AG04449 (cell line): ENCODE measurements at places on chromosomes 13 and 19.
A peak's percentile ranks its signal among the peaks of the same experiment; 100 is the strongest.

DNA sequence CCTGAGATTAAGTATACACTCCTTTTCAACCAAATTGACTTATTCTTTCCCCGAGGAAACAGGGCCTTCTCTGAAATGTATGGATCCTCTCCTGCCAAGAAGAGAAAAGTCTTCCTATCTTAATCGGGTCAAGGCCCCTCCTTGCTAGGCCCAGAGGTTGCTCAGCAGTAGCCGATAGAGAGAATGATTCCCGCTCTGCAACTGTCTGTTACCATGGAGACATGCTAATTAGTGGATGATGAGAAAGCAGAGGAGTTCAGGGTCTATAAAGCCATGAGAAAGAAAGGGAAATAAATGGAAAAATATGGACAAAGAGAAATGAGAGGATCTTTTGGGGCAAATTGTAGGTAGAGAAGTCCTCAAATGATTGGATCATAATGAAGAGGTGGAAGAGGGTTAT lies 103.5 kb downstream of the POU4F1 start:
- DNase-seq = no peak

DNA sequence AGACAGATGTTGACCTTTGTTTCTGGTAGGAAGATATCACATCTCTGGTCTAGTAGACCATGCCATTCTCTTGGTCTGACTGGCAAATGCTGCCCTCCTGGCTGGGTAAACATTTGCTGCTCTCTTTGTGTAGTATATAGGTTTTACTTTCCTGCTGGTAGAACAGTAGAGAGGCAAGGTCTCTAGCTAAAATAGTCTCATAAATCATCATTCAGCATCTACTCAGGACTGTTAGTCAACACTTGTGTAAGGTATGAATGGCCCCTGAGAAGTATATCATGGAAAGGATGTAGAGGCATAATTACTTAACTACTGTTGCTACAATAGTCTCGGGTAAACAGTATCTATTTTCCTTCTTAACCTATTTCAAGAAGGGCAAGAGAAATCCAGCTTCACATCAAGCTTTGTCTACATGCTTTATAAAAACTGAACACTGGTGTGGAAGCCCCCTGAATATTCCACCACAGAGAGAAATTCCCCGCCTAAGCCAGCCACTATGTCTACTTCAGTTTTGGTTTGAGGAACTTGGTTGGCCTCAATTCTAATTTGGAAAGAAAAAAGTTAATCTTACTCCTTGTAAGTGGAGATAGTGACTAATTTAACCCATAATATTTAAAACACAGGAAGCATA lies 18.4 kb upstream of the MYCBP2 start:
- no peak for DNase-seq

GRCh38 chr13:57632276-57633140 lies 964 bp downstream of the PCDH17 start:
- DNase-seq = no peak

DNA sequence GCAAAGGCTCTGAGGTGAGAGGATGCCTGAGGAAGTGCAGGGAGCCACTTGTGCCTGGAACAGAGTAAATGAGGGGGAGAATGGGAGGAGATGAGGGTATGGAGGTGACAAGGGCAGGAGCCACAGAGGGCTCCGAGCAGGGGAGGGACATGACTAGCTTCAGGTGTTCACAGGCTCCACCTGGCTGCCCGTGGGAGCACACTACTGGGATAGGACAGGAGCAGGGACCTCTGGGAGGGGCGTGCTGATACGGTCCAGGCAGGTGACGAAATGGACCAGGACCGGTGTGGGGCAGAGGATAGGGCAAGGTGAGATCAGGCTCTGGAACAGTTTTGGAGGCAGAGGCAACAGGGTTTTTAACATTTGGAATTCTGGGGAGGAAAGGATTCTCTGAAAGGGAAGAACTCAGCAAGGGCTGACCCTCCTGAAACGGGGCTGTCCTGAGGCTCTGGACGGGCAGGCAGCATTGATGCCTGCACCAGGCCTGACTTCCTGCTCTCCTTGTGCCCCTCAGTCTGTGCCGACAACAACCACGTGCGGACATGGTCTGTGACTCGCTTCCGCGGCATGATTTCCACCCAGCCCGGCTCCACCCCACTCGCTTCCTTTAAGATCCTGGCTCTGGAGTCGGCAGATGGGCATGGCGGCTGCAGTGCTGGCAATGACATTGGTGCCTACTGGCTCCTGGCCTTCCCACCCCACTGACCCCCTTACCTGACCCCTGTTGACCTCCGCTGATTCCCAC lies 11.6 kb downstream of the SHKBP1 start:
- no peak for DNase-seq

- DNase-seq = peak; percentile 84
Observed at GRCh38 chr13:110685305-110686020, 20.5 kb downstream of the CARS2 start.

GRCh38 chr19:19209372-19209771 lies 2.4 kb upstream of the NCAN start:
- no peak for DNase-seq

DNA sequence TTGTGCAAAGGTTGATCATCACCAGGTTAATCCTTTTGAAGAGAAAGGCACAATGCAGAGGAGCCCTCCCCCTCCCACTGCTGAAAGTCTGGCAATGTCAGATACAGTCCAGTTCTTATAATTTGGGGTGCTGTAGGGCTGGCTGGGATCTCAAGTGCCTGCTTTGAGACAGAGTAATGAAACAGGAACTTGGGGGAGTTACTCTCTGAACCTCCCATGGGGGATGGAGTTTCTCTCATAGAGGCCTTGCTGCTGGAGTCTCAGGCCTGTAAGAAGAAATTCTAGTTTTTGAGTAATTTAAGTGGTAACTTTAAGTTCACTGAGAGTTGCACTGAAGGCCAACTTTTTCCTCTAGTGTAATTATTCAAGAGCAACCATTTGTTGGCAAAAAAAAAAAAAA lies 410.5 kb downstream of the KCNRG start:
- no peak for DNase-seq

GRCh38 chr19:16127080-16127479 lies 15.4 kb downstream of the RAB8A start:
- DNase-seq = no peak

- no peak for DNase-seq
Observed at GRCh38 chr13:32940601-32941000, 75.6 kb upstream of the KL start.

- no peak for DNase-seq
Observed at GRCh38 chr13:99265162-99265800, 7.1 kb upstream of the GPR18 start.

- peak; percentile 87 for DNase-seq
Observed at GRCh38 chr19:41363753-41364523, at the start of gene B9D2. Gene B9D2, minus strand, starts transcription at chr19:41364149. Its CDS starts 630 bp downstream, at chr19:41363519.

DNA sequence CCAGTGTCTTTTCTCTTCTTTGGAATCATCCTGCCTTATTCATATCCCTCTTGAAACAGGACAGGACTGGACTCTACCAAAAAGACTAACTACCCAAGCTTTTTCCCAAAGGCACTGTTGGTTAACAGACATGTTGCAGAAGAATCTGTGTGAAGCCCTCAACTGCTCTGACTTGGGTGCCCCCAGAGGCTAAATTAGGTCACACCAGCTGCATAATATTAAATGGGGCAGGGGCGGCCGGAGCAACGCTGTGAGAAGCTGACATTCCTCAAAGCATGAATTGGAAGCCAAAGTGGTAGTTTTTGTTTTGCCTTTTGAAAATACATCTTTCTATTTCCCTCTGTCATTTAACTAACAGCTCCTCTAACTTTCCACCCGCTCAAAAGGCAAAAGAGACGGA lies 185.9 kb downstream of the LHFPL6 start:
- no peak for DNase-seq

DNA sequence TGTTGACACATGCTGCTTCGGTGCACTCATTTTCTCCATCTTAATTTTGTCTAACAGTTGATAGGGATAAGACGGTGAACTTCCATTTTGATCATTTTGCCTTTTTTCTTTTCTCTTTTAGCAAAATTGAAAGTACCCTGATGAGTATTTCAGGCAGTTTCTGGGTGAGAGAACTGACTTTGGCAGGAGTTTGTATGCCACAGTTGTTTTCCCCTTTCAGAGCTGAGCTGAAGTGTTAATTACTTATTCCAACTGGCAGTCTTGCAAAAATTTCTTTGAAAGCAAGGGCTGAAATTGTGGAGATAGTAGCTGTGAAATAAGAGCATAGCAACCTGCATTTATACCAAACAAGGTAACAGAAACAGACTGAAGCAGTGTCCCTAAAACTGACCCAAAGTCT lies 180.2 kb downstream of the SLITRK5 start:
- no peak for DNase-seq

DNA sequence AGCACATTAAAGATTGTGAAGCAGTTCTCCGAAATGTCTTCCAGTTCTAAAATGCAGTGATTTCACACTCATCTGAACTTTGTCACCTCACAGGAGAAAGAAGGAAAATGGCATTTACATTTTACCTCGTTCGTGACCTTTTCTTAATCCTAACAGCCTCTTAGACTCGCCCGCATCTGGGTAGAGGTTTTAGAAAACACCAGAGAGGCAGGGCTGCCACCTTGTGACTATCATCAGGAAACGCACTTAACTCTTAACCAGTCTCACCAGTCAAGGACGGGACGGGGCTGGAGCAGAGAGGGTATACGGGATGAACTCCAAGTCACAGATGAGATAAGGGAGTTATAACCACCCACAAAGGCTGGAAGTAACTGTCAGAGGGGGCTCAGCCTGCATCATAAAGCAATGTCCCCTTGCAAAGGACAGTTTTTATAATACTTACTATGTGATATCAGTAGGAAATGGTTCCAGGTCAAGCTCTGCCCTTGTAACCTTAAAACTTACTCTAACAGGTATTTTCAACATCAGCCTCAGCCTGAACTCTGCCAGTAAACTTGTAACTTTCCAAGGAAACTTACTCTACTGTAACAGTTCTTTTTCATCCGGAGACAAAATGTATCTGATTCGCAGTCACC lies 8.6 kb upstream of the CEACAM6 start:
- peak; percentile 3 for DNase-seq

DNA sequence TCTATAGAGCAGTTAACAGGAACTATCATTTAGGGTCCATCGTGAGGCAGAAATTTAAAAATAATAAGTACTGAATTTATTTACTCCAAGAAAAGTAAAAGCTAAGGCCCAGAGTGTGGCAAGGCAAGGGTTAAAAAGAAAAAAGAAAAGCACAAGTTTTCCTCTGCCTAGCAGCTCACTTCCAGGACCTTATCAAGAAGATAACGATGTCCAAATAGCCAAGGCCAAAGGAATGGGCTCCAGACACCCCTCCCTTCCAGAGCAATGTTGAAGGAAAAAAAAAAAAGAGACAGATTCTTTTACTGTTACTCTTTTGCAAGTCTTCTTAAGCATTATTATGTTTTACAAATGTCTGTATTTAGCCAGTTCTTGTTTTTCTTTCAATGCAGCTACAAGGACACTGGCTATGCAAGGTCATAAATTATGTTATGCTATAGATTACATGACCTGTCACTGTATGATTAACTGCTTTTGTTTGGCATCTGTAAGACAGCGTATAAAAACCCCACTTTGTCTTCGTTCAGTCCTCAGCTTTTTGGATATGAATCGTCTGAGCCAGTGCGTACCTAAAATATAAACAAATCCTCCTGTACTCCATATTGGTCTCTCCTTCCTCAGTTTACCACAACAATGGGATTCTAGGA lies 2.9 kb upstream of the ZNF700 start:
- DNase-seq = no peak

GRCh38 chr19:38023671-38024541 lies 116.9 kb downstream of the SIPA1L3 start:
- no peak for DNase-seq

GRCh38 chr19:13957051-13957450 lies 4.7 kb downstream of the DCAF15 start:
- no peak for DNase-seq

DNA sequence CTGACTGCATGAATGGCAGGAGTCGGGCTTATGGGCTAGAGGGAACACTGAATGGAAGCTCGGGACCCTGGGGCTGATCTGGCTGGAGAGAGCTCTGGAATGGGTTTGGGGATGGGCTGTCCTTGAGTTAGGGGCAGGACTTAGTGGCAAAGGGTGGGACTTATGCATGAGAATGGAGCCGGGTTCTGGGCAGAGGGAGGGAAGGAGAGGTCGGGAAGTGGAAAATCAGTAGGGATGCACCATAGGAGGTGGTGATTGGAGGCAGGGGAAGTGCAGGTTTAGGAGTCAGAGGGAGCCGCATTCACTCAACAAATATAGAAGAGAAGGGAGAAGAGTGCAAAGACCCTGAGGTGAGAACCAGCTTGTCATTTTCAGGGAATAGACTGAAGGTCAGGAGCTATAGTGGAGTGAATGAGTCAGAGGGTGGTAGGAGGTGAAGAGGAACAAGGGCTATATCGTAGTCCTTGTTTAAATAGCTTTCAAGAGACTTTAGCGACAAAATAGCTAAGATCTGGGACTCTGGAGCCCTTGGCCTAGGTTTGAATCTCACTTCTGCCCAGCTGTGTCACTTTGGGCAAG lies 748 bp downstream of the RAB4B start:
- DNase-seq = no peak

GRCh38 chr13:40233731-40234195 lies 432.7 kb downstream of the FOXO1 start:
- DNase-seq = no peak

GRCh38 chr19:13033819-13034611 lies 38.7 kb downstream of the NFIX start:
- DNase-seq = no peak

- DNase-seq = no peak
Observed at GRCh38 chr19:55698256-55698655, 23.2 kb downstream of the EPN1 start.

GRCh38 chr13:40876020-40876738 lies 86.8 kb downstream of the SLC25A15 start:
- no peak for DNase-seq

- DNase-seq = peak; percentile 37
Observed at GRCh38 chr13:59834801-59835200, 328.9 kb downstream of the DIAPH3 start.

GRCh38 chr19:58544591-58545285 lies 874 bp downstream of the TRIM28 start:
- DNase-seq = no peak

- no peak for DNase-seq
Observed at GRCh38 chr13:104114101-104114500, 1047.9 kb upstream of the SLC10A2 start.

- no peak for DNase-seq
Observed at GRCh38 chr13:102771298-102772041, 2.1 kb downstream of the TEX30 start.

GRCh38 chr13:62799038-62799535 lies 1383.4 kb upstream of the PCDH20 start:
- no peak for DNase-seq

- no peak for DNase-seq
Observed at GRCh38 chr13:89541091-89542030, 1806.1 kb upstream of the MIR17HG start.

- DNase-seq = no peak
Observed at GRCh38 chr19:14821937-14822336, 13.0 kb downstream of the OR7A5 start.

GRCh38 chr19:54518844-54519243 lies 16.2 kb downstream of the LAIR2 start:
- DNase-seq = no peak

- DNase-seq = no peak
Observed at GRCh38 chr13:36362914-36363313, 16.7 kb upstream of the SPART start.
